ENCODE measurements at places on chromosomes 5 and 9. TPM values are rescaled to one million over a fixed set of nuclear protein-coding genes. Genes with fewer than 3 reads are reported as not detected.
A peak's percentile ranks its signal among the peaks of the same experiment; 100 is the strongest.

- DNase-seq, result no peak
These were observed 2.2 kb upstream of the PBX3 start for GRCh38 chr9:125745018-125745417.

Gene FCN2
- not detected for total RNA-seq

DNA sequence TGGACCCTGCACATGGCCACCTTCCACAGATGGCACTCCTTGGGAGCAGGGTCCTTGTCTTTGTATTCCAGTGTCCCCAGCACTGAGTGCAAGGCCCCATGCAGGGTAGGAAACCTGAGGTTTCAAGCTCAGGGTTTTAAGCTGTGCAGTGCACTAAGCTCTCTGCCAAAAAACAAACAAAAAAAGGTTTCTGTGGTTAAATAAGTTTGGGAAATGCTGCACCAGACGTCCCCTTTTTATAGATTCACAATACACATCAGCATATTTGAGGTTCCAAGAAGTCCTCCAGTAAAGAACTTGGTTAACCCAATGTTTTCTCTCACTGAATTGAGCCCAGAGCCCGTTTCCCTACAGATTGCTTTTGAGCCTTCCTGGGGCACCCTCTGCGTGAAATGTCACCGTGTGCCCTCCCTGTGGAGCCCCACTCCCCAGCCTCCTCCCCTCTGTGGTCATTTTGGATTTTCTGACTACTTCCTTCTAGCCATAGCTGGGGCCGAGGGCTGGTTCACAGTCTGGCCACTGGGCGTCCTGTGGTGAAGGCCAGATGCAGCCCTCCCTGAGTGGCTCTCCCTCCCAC is 17.1 kb downstream of the DELE1 start:
- no peak for DNase-seq

Gene PRDM12
- not detected for total RNA-seq

DNA sequence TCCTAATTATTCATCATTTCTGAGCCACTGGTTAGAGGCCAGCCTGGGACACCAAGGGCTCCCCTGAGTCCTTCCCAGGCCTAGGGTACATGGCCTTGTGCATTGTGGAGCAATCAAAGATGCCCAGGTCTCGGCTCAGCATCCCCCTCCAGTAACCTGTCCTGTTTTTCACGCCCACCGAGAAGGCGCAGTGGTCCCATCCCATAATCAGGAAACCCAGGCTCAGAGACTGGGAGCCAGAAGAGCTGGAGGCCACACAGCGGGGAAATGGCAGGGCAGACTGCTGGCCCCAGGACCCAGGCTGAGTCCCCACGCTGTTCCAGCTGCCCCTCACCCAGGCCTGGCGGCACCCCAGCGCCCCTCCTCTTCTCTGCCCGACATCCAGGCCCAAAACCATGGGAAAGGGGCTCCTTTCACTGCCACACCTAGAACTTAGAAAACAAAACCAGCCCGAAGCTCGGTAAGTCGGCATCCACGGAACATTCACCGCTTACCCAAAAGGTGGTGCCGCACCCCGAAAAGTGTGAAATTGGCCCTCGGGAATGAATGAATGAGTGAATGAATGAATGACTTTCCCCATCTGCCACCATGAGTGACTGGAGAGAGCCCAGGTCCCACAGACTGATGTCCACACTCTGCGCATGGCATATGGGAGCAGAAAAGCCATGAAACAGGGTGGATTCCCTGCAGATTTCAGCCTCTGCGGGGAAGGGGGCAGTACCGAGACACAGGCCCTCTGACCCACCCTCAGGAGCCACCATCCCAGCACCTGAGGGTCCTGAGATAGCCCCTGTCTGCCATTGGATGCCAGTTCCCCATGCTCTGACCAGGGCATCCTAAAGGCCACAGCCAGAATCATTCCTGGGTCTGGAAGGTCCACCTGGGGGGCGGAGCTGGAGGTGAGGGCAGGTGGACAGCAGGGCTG is 132.5 kb downstream of the OLFM1 start:
- no peak for DNase-seq

DNA sequence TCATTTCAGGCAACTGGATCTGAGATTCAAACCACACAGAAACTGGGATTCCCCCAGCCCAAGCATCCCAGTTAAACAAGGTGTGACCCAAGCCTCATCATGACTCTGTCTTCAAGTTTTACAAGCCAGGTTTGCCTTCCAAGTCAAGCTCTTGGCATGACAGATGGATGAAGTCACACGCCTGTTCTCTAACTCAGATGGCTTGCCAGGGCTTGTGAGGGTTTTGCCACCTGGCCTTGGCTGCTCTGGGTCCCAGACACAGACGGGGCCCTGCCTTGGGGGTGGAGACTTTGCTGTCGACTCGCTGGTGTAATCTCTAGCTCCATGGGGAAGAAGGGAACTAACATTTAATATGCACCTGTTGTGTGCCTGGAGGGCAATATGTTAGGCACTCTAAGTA is 95.8 kb upstream of the RARS1 start:
- no peak for DNase-seq

Gene PTPRD
- 15.6 TPM for total RNA-seq

- no peak for DNase-seq
These were observed 22.8 kb upstream of the GFPT2 start for GRCh38 chr5:180375955-180376354.

Gene NR6A1
- 1.0 TPM for total RNA-seq

DNA sequence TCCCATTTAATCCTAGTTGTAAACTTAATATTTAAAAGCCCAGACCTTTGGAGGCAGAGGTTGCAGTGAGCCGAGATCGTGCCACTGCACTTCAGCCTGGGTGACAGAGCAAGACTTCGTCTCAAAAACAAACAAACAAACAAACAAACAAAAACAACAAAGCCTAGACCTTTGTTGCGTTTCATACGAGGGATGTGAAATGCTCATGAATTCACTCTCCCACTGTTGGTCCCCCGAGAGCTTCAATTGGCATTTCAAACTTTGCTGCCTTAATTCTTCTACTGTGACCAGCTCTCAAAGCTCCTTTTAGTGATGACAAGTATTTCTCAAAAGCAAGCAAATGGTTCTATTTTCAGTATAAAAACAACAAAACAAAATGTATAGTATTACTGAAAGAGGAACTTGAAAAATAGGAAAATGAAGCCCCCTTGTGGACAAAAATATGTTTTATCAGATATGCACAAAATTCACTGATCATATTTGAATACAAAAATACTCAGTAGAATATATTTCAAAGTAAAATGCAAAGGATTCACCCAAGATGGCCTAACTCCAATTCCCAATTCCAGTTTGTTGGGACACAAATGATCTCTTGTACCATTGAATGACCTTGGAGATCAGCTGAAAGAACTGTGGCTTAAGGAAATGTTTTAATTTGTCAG is 140.4 kb downstream of the ESM1 start:
- DNase-seq, result no peak

DNA sequence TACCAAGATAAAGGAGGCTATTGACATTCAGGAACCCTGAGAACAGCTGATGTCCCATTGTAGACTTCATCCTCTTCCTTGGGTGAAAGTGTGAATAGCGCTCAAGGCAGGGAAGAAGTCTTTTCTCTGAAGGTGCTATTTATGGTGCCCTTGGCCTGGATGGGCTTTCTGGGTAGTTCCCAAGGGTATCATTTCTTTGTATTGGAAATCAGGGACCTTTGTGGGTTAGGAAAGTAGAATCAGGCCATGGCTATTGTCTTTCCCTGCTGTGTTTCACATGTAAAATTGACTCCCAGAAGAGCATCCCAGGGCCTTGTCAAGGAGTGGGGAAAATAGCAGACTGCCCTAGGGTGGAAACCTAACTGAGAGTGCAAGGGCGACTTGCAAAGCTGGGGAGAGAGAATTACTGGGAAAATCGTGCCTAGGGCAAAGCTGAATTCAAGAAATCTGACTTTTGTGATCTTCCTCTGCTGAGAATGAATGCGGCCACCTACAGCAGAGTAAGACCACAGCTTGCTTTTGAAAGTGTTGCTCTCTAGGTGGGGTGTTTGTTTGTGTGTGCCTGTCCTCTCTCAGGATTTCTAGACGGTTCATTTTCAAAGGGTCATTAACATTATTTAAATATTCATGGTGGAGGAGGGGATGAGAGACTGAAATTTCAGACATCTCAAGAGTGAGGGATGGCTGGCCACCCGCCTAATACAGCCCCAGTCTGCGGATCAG is 160.6 kb downstream of the C9orf152 start:
- DNase-seq, result no peak

DNA sequence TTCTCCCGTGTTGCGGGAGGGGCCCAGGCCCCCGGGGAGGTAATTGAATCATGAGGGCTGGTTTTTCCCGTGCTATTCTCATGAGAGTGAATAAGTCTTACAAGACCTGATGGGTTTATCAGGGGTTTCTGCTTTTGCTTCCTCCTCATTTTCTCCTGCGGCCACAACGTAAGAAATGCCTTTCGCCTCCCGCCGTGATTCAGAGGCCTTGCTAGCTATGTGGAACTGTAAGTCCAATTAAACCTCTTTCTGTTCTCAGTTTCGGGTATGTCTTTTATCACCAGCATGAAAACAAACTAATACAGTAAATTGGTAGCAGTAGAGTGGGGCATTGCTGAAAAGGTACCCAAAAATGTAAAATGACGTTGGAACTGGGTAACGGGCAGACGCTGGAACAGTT is 1035.1 kb downstream of the DTWD2 start:
- DNase-seq, result no peak

Gene PDE8B
- 5.9 TPM for total RNA-seq

Gene CAVIN4
- 50.9 TPM for total RNA-seq

Gene PCDHA4
- 0.11 TPM for total RNA-seq

GRCh38 chr5:55742778-55743177 is 4.9 kb downstream of the DDX4 start:
- no peak for DNase-seq

Gene PRXL2C
- 26.8 TPM for total RNA-seq

DNA sequence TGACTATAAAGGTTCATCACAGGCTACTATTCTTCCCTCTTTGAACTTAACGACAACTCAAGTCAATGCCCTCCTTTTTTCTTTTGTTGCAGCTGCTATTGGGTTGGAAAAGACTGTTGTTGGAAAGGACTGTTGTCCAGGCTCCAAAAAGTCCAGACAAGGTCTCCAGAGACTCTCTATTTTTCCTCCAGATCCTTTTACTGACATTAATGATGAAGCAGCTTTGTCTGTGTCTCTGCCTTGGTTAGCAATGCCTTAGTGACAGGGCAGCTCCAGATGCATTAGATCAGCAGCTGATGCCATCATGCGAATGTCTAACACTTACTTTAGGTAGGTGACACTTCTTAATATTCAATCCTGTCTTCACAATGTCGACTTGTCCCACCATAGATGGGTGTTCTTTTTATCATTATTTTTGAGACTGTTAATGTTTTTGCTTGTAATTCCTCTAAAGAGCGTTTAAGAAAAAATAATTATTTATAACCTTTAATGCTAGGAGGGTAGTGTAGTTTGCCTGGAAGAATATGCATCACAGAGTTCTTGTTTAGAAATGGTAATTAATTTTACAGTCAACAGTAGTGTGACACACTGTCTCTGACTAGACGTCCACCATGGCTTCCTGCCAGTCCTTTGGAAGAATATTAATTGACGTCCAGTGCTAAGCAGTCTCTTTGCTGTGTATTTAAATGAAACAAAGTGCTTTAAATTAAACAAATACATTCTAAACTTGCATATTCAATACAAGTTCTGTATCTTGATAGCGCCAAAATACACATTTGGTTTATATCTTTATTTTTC is 492.2 kb downstream of the NR2F1-AS1 start:
- DNase-seq, result no peak

DNA sequence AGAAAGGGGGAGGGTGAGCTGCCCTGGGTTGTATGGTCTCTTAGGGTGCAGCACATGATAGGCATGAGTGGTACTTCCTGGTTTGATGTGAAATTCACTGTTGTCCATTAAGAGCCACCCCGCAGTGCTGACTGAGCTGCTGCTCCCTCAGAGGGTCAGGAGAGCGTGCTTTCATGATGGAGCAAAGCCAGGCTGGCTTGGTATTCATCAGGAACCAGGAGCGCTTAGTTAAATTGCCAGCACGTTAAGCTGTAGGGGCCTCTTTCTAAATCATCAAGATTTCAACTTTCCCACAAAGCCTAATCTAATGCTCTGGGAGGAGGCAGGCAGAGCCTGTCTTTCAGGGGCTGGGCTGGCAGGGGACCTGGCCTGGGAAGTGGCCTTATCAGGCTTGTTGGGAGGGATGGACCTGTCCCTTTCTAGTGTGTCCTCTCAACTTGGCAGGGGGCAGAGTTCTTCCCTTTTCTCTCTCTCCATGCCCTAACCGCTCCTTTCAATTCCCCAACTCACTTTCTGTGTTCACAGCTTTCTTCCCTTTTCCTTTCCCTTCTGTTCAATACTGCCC is 7.9 kb downstream of the CYSTM1 start:
- DNase-seq, result peak; percentile 32

- DNase-seq, result no peak
These were observed 31.9 kb downstream of the IRF1 start for GRCh38 chr5:132458651-132459030.

DNA sequence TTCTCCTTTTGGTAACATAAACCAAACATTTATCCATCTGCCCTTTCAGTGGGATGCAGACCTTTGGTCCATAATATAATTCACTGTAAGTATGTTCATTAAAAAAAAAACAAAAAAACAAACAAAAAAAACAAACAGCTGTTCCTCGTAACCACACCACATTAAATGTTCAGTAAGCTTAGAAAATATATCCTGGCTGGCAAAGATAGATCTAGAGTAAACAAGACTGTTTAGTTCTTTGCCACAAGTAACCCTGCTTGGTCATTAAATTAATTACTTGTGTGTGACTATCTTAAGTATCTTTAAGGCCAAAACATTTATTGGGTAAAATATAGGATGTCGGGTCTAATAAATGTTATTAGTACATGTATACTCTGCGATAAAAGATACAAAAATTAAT is 1717.1 kb downstream of the EFNA5 start:
- DNase-seq, result no peak

Gene SLC25A2
- not detected for total RNA-seq

Gene MAP1B
- 73.2 TPM for total RNA-seq

All from left ventricle myocardium inferior (tissue), 1 donor.